Astrocyte (in vitro differentiated cells and primary cell): ENCODE measurements at places on chromosomes 5 and 9.

GRCh38 chr9:89657765-89658164 is 53.0 kb downstream of the GADD45G start:
- DNase-seq = no peak

- DNase-seq = no peak
Measured at GRCh38 chr9:90310521-90310876, 332.1 kb downstream of the DIRAS2 start.

DNA sequence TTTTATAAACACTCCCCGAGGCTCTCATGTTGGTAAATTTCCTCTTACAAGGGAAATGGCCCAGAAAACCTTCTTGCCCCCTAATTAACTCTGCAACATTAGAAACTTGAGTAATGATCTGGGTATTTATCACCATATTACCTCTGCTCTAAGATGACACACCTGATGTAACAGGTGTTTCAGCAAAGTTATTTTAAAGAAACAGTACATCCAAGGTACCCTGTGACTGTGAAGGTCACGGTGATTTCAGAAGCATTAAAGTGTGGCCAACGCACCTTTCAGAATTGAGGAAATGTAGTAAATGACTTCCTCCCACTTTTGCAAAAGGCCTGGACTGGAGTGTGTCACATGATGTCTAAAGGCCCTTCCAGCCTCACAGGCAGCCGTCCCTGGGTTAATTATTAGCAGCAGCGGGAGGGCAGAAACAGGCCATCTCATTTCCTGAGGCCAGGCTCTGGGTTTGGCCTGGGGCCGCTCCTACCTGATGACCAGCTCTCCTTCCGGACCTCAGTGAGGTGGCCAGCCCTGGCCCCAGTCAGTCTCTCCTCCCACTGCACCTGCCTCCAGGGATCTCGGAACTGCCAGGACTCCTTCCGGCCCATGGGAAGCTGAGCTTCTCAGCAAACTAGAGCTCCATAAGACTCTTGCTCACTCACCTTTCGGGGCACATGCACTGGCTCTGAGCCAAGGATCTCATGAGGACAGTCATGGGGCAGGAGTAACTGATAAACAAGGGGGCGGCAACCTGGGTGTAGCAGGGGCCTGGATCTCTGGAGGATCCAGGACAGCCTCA is 20.7 kb downstream of the PTPN3 start:
- no peak for DNase-seq

DNA sequence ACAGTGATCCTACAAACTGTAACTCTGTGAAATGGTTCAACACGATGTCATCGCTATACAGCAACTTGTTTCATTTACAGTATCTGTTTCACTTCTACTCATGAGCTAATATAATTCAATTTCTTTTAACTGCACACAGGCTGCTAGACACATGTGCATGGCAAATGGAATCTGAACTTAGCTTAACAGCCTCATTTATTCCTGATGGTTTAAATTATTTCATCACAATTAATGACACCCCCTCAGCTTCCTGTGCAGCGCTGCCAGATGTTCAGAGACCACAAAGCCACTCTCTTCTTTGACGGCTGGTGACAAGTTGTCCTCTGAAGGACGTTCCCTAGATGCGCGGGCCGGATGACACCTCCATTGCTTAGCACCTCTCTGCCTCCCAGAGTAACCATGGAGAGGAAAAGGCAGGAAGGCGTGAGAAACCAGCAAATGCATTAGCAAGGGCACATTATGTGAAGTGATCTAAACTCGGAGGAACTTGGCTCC is 191.1 kb downstream of the BNC2 start:
- peak; percentile 67 for DNase-seq

GRCh38 chr5:78738104-78738503 is 89.5 kb upstream of the LHFPL2 start:
- DNase-seq = no peak

DNA sequence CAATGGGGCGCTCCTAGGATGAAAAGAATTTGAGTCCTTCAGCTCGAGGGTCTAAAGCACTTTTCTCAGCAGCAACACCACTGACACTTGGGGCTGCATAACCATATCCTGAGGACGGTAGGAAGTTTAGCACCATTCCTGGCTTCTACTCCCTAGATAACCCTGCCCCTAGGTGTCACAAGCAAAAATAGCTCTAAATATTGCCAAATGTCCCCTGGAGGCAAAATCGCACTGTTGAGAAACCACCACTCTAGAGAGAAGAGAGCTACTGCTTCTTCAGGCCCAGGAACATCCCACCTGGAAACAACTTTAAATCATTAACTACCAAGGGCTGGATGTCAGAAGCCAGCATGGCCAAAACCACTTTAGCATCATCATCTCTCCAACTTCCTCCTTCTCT is 29.8 kb downstream of the MYO10 start:
- no peak for DNase-seq

DNA sequence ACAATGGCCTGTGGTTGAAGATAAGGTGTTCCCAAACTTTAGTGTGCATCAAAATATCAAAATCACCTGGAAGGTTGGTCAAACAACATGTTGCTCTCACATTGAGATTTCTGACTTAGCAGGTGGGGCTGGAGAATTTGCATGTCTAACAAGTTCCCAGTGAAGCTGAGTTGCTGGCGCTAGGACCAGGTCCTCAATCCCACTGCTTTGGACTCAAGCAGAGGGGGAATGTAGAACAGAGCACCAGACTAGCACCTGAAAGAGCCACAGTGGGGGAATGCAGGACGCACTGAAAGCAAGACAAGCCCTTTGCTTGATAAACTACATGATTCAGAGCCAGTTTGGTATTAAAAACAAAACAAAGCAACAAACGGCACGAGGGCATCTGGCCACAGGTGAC is 458.1 kb downstream of the MTRR start:
- DNase-seq = no peak

DNA sequence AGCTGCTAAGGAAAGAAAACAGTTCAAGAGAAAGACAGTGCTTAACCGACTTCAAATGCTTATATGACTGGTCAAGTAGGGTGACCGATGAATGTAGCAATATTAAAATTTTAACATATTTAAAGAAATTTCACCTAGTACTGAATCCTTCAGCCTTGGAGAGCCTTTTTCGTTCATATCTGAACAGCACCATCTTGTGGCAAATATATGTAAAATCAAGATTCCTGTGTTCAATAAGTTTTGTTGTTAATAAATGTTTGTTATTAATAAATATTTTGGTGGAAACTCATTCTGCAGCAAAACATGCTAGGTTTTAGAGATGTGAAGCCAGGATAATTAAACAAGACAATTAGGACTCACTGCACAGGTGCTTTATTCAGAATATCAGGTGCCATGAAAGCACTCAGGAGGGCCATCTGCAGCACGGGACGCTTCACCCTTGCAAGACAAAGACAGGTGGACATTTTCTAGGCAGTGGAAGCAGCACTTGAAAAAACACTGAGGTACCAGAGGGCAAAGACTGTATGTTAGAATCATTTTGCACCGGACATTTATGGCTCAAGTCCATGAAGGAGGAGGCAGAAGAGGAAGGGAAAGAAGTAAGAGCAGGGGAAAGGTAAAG is 15.6 kb downstream of the TICAM2 start:
- no peak for DNase-seq

DNA sequence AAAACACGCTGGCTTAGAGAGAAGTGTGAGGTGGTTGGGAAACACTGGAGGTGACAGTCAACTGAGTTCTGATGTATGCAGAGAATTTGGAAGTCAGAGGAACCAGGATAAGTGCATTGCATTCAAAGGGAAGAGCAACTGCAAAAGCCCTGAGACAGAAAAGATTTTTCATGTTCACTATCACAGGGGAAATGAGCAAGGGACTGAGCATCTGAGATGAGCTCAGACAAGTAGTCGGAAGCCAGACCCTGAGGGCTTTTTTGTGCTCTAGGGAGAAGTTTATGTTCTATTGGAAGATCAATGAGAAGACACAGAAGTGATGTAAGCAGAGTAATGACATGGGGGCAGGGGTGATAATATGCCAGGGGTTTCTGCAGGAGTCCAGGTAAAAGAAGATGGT is 97.5 kb downstream of the HTR4 start:
- DNase-seq = no peak

GRCh38 chr9:120264528-120264927 is 315.4 kb downstream of the CDK5RAP2 start:
- no peak for DNase-seq
